Activated CD4-positive, alpha-beta T cell treated with anti-CD3 and anti-CD28 coated beads, Interleukin-2, amount 10 ng/mL, durations not matched to agents 24 days and 14 days (primary cell): ENCODE measurements at places on chromosomes 5 and 9.

DNA sequence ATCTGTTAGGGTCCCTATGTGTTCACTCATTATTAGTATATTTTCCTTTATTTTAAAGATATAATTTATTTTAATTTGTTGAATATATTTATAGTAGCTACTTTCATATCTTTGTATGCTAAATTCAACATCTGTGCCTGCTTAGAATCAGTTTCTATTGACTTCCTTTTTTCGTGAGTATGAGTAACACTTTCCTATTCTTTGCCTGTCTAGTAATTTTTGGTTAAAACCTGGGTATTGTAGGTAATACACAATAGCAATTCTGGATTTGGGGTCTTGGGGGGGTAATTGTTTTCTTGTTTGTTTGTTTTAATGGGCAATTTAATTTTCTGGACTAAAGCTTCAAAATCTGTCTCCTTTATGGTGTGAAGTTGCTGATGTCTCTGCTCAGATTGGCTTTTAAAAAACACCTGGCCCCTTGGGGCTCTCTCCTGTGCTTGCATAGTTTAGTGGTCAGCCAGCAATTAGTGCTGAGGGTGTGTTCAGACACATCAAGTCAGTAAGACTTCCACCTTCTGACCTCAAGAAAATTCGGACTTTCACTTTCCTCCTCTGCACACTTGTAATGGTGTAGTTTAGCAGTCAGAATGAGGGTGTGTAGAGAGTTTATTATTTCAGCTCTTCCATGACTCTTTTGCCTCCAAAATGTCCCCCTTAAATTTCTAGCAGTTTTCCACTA, 124.4 kb upstream of the MAP1B start:
- DNase-seq = no peak

GRCh38 chr5:39767916-39768315, 343.1 kb upstream of the DAB2 start:
- DNase-seq = no peak

- DNase-seq = no peak
Measured at GRCh38 chr5:171080186-171080938, 218.5 kb downstream of the RANBP17 start.

GRCh38 chr9:4082948-4083347, 216.9 kb downstream of the GLIS3 start:
- DNase-seq = no peak

DNA sequence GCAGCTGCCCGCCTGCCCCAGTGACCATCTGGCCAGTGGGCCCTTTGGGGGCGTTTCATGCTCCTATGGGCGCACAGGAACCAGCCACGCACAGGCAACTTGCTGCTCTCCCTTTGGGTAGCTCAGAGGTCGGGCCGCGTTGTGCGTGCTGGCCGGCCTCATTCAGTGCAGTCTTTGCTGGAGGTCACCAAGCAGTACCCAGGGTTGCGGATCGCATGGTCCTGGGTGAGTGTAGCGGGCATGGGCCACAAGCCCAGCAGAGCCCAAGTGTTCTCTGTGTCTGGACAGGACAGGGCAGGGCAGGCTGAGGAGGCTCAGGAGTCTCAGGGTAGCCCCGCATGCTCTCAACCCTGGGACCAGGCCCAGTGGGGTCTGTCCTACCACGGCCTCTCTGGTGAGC, 9.9 kb upstream of the MRNIP start:
- no peak for DNase-seq

DNA sequence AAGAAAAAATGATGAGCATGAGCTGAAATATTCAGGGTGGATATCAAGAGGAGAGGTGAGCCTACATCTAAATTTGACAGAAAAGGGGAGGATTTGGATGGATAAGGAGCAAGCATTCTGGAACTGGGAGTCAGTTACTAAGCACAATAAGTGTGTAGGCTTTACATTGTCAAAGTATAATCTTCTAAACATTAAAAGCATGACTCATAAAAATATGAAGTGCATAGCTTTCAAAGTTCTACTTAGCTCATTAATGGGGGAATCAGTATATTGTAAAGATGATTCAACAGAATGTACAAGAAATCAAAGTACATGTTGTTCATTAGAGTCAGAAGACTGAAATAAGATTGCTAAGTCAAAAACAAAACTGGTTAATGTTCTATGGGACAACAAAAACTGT, 248.0 kb upstream of the GAS1 start:
- DNase-seq = no peak

DNA sequence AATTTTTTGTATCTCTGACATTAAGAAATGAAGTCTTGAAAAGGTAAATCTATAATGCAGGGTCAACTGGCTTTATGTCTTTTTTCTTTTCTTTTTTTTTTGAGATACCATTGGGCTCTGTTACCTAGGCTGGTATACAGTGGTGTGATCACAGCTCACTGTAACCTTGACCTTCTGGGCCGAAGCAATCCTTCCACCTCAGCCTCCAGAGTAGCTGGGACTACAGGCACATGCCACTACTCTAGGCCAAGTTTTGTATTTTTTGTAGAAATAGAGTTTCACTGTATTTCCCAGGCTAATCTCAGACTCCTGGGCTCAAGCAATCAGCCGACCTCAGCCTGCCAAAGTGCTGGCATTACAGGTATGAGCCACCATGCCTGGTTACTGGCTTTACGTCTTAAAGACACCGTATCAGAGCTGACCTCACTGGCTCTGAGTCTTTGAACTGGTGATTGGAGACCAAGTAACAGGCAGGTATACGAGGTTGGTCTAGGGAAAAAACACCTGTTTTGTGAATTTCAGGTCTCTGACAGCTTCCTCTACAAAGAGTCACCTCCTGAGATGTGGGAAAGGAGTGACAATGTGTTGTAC, 70.4 kb upstream of the GPBP1 start:
- DNase-seq = no peak

DNA sequence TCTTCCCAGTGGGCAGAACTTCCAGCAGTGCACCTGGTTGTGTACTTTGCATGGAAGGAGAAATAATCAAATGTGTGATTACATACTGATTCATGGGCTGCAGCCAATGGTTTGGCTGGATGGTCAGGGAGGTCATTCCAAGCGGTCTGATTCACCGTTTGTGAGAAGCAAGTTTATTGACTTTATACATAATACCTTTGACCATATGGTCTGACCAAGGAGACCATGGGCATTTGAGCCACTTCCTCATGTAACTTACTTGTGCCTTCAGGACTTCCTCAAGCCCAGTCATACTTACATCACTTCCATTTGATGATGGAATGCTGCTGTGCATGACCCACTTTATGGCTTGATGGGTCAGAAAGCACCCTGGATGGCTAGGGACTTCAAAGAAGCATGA, 41.1 kb downstream of the DAP start:
- no peak for DNase-seq

DNA sequence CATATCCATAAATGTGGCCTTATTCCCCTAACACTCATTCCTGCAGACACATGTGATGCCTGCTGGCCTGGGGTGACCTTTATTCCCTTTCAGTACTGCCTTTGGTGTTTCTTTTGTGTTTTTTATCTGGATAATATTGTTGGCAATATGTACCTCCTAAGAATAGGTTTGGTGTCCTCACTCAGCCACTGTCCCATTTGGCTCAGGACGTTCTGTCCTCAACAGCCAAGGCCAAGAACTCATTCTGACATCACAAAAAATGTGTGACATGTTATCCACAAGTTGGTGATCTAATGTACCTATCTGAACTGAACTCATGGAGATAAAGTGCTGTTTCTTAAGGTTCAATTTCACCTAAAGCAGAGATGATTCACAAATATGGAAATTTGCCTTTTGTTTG, 142.9 kb upstream of the GRAMD2B start:
- DNase-seq = no peak

- no peak for DNase-seq
Measured at GRCh38 chr5:12902611-12903010, 998.4 kb upstream of the CTNND2 start.

- DNase-seq = no peak
Measured at GRCh38 chr9:133607381-133607780, 1.8 kb downstream of the FAM163B start.

GRCh38 chr5:128062172-128062746, 21.3 kb upstream of the SLC12A2 start:
- no peak for DNase-seq

GRCh38 chr5:140190872-140191218, 15.9 kb downstream of the CYSTM1 start:
- DNase-seq = no peak

- DNase-seq = no peak
Measured at GRCh38 chr9:135146241-135146640, 58.8 kb downstream of the OLFM1 start.

DNA sequence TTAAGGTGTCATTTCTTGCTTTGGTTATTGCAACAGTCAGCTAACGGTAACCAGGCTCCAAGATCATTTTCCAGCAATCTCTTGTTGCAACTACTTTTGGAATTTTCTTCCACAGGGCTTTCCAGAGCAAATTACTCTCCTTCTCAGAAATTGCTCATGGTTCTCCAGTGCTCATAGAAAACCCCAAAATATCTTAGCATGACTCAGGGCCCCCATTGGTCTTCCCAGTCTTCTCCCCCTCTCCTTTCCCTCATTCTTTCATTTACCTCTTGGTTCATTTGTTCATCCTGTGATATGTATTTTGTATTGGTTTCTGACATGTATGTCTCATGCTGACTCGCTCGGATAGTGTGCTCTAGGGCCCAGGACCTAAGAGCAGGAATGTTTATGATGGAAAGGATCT, 35.6 kb downstream of the WWC1 start:
- DNase-seq = no peak

- DNase-seq = peak; percentile 97
Measured at GRCh38 chr5:180809403-180810209, 7.0 kb upstream of the MGAT1 start.

DNA sequence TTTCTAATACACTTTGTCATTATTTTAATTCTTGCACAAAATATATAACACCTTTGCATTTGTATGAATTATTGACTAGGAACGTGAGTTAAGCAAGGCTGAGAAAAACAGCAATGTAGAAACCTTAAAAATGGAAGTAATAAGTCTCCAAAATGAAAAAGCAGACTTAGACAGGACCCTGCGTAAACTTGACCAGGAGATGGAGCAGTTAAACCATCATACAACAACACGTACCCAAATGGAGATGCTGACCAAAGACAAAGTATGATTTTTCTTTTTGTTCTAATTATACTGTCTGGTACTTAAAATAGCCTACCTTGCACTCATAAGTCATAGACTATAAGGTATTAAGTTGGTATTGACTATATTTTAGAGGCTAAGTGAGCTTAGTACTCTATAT, 34.4 kb downstream of the RAD50 start:
- DNase-seq = no peak

DNA sequence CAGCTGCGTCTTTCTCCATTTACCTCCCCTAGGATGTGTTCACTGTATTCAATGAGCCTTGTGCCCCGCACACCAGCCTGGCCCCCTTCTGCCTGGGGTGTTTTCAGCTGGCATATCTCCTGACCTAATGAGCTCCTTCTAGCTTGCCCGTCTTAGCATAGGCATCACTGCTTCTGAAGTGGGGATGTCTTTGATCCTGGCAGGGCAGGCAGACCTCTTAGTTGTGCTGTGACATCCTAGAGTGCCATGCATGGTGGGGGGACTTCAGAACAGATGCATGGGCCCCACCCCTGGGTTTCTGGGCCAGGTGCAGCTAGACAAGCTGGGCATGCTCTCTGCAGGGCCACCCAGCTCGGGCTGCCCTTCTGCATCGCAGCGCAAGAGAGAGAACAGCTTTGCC, 172.7 kb downstream of the GADD45G start:
- DNase-seq = no peak

- no peak for DNase-seq
Measured at GRCh38 chr9:121217609-121218292, 16.1 kb upstream of the RAB14 start.

- DNase-seq = no peak
Measured at GRCh38 chr5:156686380-156686779, 163.7 kb upstream of the PPP1R2B start.
